ENCODE measurements at places on chromosomes 4 and X. TPM values are rescaled to one million over a fixed set of nuclear protein-coding genes. Genes with fewer than 3 reads are reported as not detected.
A peak's percentile ranks its signal among the peaks of the same experiment; 100 is the strongest.

Gene NWD2
- total RNA-seq: not detected

Gene F11
- 9.7 TPM for total RNA-seq

Gene S100P
- 22.4 TPM for total RNA-seq

Gene TBX22
- not detected for total RNA-seq

Gene GAGE12E
- not detected for total RNA-seq

Gene ARMCX4
- 12.1 TPM for total RNA-seq

Gene CXCL8
- 35.6 TPM for total RNA-seq

Gene YTHDC1
- 83.8 TPM for total RNA-seq

Gene GPRASP1
- 8.4 TPM for total RNA-seq

Gene NSG1
- not detected for total RNA-seq

Gene PHEX
- 2.1 TPM for total RNA-seq

Gene PNMA6F
- total RNA-seq: not detected

GRCh38 chr4:78296261-78296660 lies 239.1 kb downstream of the FRAS1 start:
- DNase-seq: no peak
- no peaks in the 10 kb centered on the region for H3K4me1 ChIP-seq
- no peak overlapping the region for H3K27ac ChIP-seq
- H3K4me3 ChIP-seq: no peak overlapping the region
- no peaks in the 10 kb centered on the region for H3K36me3 ChIP-seq
- no peaks in the 10 kb centered on the region for H3K27me3 ChIP-seq

DNA sequence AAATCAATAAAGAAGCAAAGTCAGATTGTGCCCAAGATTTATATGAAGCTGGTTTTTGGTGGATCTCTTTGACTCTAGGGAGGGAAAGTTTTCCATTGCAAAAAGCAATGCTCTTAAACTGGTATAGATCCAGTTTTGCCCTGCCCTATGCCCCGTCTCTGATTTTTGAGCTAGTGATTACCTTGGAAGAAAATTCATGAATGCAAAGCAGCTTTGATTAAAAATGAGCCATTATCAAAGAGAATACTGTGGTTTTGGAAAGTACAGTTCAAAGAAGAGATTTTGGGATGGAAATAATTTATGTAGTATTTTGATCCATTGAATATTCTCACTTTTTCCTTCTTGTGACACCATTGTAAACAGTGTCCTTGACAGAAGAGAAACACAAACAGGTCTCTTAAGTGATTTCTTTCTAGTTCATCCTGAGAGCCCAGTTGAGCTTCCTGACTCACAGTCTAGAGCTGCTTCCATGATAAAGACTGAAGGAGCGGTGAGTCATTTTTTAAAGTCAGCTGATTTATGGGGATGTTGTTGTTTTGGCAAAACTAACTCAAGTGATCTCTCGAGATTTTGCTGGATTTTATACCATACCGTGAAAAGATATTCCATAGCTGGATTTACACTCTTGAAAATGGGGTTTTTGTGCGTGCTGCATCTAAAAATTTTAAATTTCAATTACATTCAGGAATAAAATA lies 76.7 kb downstream of the AFF1 start:
- DNase-seq: peak; percentile 45
- H3K27me3 ChIP-seq: no peaks in the 10 kb centered on the region
- H3K4me3 ChIP-seq: no peak overlapping the region
- peak overlapping the region; percentile 90 for H3K27ac ChIP-seq
- no peaks in the 10 kb centered on the region for H3K36me3 ChIP-seq

DNA sequence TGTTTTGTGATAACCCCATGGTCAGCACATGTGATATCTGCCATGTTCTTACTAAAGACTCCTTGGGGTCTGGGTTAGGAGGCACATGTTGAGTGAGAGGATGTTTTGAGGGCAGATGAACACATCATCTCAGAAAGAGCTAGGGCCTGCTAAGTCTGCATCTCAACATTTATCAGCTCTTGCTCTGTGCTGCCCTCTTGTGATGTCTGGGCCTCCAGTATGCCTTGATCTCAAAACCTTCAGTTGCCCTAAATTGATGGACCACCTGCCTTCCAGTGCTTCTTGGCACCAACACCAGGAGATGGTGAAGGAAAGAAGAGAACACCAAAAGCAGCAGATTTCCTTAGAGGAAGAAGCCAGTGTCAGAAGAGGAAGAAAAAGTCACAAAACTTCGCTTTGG lies 22.5 kb downstream of the MID1 start:
- H3K4me3 ChIP-seq: no peak overlapping the region
- no peak for DNase-seq
- no peak overlapping the region for H3K27ac ChIP-seq

GRCh38 chrX:18886344-18887161 lies 97.4 kb downstream of the PHKA2 start:
- DNase-seq: peak; percentile 87
- H3K4me3 ChIP-seq: peak overlapping the region; percentile 46
- H3K27me3 ChIP-seq: no peaks in the 10 kb centered on the region
- no peaks in the 10 kb centered on the region for H3K36me3 ChIP-seq
- H3K27ac ChIP-seq: peak overlapping the region; percentile 81
- peaks cover 26% of the 10 kb centered on the region for H3K4me1 ChIP-seq

GRCh38 chrX:55143621-55144020 lies 54.8 kb downstream of the PAGE2 start:
- H3K4me1 ChIP-seq: no peaks in the 10 kb centered on the region
- no peaks in the 10 kb centered on the region for H3K27me3 ChIP-seq
- no peak overlapping the region for H3K27ac ChIP-seq
- H3K4me3 ChIP-seq: no peak overlapping the region
- DNase-seq: no peak
- no peaks in the 10 kb centered on the region for H3K36me3 ChIP-seq

GRCh38 chrX:134528960-134529359 lies 69.0 kb downstream of the HPRT1 start:
- H3K4me1 ChIP-seq: no peaks in the 10 kb centered on the region
- no peak overlapping the region for H3K27ac ChIP-seq
- no peaks in the 10 kb centered on the region for H3K27me3 ChIP-seq
- H3K36me3 ChIP-seq: no peaks in the 10 kb centered on the region
- no peak for DNase-seq

DNA sequence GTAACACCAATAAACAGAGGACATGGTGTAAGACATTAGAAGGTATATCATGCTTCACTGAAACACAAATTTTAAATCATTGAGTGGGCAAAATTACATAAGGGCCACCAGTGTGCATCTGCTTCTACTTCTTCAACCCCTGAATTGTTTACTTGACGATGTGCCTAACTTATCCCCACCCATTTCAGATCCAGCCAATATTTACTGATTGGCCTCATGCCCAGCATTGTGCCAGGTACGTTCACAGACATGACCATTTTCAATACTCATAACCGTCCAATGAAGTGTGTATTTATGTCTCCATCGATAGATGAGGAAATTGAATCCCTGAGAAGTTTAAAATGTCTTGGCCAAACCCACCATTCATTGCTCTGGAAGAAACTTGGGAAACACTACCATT lies 208.3 kb upstream of the MID1 start:
- H3K4me1 ChIP-seq: no peaks in the 10 kb centered on the region
- H3K36me3 ChIP-seq: no peaks in the 10 kb centered on the region
- no peaks in the 10 kb centered on the region for H3K27me3 ChIP-seq
- DNase-seq: no peak

DNA sequence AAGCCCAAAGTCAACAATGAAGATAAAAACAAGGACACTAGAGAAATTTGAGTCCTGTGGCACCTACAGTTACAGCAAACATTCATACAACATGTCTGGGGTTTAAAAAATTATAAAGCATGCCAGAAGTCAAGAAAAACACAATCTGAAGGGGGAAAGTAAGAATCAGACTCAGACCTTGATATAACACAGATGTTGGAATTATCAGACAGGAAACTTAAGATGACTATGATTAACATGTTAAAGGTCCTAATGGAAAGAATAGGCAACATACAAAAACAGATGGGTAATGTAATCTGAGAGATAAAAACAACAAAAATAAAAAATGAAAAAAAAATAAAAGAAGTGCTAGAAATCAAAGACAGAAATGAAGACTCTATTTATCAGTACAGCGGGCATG lies 446.5 kb downstream of the SPRY1 start:
- H3K27ac ChIP-seq: no peak overlapping the region
- no peaks in the 10 kb centered on the region for H3K4me1 ChIP-seq
- no peaks in the 10 kb centered on the region for H3K36me3 ChIP-seq
- H3K4me3 ChIP-seq: no peak overlapping the region
- no peaks in the 10 kb centered on the region for H3K27me3 ChIP-seq
- DNase-seq: no peak

GRCh38 chr4:174422893-174423256 lies 99.4 kb downstream of the HPGD start:
- no peaks in the 10 kb centered on the region for H3K27me3 ChIP-seq
- no peak overlapping the region for H3K27ac ChIP-seq
- DNase-seq: no peak
- H3K36me3 ChIP-seq: no peaks in the 10 kb centered on the region
- no peak overlapping the region for H3K4me3 ChIP-seq
- H3K4me1 ChIP-seq: peaks cover 11% of the 10 kb centered on the region

DNA sequence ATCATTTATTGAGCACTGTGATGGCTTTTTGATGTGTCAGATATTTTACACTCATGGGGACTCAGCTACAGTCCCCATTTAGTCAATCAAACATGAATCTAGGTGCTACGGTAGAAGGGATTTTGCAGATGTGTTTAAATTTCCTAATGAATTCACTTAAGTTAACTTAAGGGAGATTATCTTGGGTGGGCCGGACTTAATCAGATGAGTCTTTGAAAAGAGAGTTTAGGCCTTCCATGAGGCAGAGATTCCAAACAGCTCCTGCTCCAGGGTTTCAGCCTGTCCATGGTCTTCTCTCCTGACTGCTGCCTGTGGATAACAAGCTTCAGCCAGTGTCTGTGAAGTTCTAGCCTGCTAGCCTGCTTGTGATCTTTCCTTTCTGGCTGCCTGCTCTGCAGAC lies 202.4 kb downstream of the IDS start:
- H3K4me3 ChIP-seq: no peak overlapping the region
- no peaks in the 10 kb centered on the region for H3K36me3 ChIP-seq
- no peaks in the 10 kb centered on the region for H3K4me1 ChIP-seq
- no peak for DNase-seq
- no peaks in the 10 kb centered on the region for H3K27me3 ChIP-seq

GRCh38 chr4:137360761-137361160 lies 171.5 kb downstream of the PCDH18 start:
- no peak overlapping the region for H3K4me3 ChIP-seq
- no peak overlapping the region for H3K27ac ChIP-seq
- no peaks in the 10 kb centered on the region for H3K4me1 ChIP-seq
- H3K27me3 ChIP-seq: no peaks in the 10 kb centered on the region
- DNase-seq: no peak
- no peaks in the 10 kb centered on the region for H3K36me3 ChIP-seq

GRCh38 chrX:152926279-152926678 lies 28.4 kb downstream of the ZNF185 start:
- no peak overlapping the region for H3K4me3 ChIP-seq
- H3K36me3 ChIP-seq: no peaks in the 10 kb centered on the region
- H3K27me3 ChIP-seq: peaks cover 6% of the 10 kb centered on the region

GRCh38 chr4:40858962-40859361 lies 109.2 kb downstream of the NSUN7 start:
- H3K27me3 ChIP-seq: no peaks in the 10 kb centered on the region
- H3K4me3 ChIP-seq: no peak overlapping the region
- H3K27ac ChIP-seq: no peak overlapping the region
- DNase-seq: no peak
- no peaks in the 10 kb centered on the region for H3K36me3 ChIP-seq

- no peak for DNase-seq
- H3K27ac ChIP-seq: no peak overlapping the region
- no peaks in the 10 kb centered on the region for H3K4me1 ChIP-seq
- no peaks in the 10 kb centered on the region for H3K27me3 ChIP-seq
- H3K4me3 ChIP-seq: no peak overlapping the region
These were observed 141.3 kb downstream of the NR3C2 start for GRCh38 chr4:148300877-148301276.

GRCh38 chrX:17024886-17025285 lies 78.4 kb downstream of the REPS2 start:
- H3K27ac ChIP-seq: no peak overlapping the region
- no peaks in the 10 kb centered on the region for H3K27me3 ChIP-seq
- DNase-seq: no peak
- H3K4me1 ChIP-seq: no peaks in the 10 kb centered on the region
- no peak overlapping the region for H3K4me3 ChIP-seq

DNA sequence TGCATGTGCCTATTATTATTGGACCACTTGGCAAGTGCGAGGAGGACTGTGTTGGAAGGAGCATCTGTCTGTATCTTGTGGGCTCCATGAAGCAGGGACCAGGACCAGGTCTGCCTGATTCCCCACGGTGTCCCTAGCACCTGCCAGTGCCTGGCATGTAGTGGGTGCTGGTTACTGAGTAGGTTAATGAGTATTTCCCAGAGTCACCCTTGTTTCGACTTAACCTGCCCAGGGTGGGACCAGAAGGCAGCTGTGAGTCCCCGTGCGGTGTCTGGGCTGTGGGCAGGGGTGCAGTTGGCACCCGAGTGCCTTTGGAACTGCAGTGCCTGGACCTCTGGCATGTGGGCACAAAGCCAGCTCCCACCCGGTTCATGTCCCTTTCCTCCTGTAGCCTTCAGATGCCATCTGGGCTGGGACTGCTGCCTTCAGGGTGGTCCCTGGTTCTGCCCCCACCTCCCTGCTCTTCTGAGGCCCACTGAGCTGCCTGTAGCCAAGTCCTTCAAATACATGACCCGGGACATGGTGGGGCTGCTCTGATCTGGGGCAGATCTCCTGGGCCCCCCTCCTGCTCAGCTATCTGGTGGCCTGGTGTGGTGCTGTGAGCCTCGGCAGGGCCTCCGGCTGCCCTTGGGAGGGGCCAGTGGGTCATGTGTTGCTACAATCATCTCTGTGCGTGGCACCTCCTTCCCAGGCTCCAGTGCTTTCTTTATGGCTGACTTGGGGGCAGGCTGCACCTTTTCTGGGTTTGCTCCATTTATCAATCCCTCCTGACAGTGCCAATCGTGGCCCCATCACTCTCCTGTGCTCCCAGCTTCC lies 53.0 kb upstream of the SORCS2 start:
- no peaks in the 10 kb centered on the region for H3K27me3 ChIP-seq
- no peak overlapping the region for H3K27ac ChIP-seq
- H3K4me1 ChIP-seq: peaks cover 8% of the 10 kb centered on the region
- no peak overlapping the region for H3K4me3 ChIP-seq
- no peaks in the 10 kb centered on the region for H3K36me3 ChIP-seq

- H3K4me1 ChIP-seq: no peaks in the 10 kb centered on the region
- H3K27me3 ChIP-seq: no peaks in the 10 kb centered on the region
- DNase-seq: no peak
- H3K36me3 ChIP-seq: peaks cover 50% of the 10 kb centered on the region
- no peak overlapping the region for H3K4me3 ChIP-seq
These were observed 22.6 kb downstream of the SLC25A4 start for GRCh38 chr4:185165605-185166063.

DNA sequence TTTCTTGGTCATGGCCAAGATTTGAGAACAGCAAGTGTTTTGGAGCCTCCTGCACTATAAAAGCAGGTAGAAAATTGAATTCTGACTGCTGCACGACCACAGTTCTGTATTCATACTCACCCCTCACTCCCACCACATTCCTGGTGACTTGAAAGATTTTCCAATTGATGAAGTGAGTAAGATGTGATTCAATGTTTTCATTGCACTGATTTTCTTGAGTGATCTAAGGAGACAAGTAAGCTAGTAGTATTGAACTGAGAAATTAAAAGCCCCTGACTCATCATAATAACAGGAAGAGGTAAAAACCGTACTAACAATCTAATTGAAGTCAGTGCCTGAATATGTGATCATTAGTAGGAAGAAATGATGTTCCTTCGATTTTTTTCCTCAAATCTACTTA lies 6.1 kb upstream of the SEC24D start:
- DNase-seq: no peak
- no peaks in the 10 kb centered on the region for H3K36me3 ChIP-seq

- no peaks in the 10 kb centered on the region for H3K27me3 ChIP-seq
- H3K4me3 ChIP-seq: no peak overlapping the region
- no peak for DNase-seq
- peak overlapping the region; percentile 67 for H3K27ac ChIP-seq
- H3K4me1 ChIP-seq: peaks cover 9% of the 10 kb centered on the region
These were observed 137.7 kb downstream of the MID1 start for GRCh38 chrX:10482708-10483107.

Data from upper lobe of left lung (tissue), 6 donors.